ENCODE measurements at places on chromosomes 12 and 14.

GRCh38 chr14:67410313-67410712, 1.7 kb downstream of the PLEK2 start:
- no peak for DNase-seq

DNA sequence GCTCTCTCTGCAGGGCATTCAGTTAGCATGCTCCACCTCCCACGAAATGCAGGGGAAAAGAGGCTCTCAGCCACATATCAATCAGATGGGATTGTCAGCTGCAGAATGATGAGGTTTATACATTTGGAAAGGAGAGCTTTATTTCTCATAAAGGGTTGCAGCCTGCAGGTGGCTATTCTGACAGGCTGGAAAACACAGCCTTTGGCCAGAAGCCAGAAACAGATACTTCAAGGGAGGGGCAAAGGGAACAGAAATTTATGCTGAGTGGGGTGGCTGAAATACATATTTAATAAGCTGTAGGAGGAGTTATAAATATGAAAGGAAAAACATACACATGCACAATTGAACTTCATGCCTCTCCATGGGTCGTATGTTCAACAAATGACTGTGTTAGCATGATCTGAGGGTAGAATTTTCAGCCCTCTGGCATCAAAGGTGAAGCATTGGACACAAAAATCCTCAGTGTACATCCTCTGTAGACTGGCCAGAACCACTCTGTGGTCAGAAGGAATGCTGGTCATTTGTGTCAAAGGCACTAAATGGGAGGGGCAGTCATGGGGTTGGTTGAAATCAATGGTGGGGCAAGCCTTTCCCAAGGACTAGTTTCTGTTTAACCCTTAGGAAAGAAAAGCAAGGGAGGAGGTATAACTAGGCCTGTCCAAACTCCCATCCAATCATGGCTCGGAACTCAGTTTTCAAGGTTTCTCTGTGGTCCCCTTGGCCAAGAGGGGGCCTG, 62.4 kb downstream of the TMX1 start:
- DNase-seq, result no peak

DNA sequence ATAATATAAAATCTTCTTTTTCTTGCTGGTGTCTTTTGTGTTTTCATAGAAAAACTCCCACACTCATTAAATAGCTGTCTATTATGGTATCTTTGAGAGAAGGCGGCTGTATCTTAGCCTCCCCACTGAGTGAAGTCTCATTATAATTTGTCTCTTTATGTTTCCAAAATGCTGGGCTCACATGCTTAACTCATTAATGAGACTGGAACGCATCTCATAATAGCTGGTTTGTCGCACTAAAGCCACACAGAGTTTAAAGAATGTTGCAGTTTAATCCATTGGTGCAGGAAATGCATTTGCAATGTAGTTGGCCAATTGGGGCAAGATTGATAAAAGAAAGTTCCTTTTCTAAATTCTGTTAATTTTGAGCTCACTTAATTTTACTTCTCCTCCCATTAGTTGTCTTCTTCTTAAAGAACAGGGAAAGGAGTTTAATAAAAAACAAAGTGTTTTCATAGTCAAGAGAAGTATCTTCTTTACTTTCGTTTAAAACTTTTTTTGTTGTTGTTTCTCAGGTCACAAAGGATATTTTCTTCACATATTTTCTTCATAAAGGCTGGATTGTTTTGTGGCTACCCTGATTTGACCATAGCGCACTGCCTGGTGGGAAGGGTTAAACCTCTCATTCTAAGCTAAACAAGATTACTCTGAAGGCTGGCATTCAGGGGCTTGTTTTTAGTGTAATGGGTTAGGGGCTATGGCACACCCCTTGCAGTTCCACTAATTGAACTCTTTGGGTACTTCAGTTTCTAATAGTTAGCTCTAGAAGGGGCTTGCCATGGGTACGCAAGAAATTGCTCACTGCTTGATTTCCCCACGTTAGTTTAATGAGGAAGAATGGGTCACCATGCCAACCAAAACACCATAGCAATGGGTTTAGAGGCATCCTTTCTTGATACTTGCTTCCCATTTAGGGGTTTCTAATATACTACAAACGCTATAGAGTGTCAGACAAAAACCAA, 197.0 kb downstream of the TMTC2 start:
- no peak for DNase-seq

GRCh38 chr14:38528582-38528981, 272.7 kb upstream of the CLEC14A start:
- DNase-seq, result no peak

GRCh38 chr12:1878214-1878613, 40.2 kb downstream of the CACNA2D4 start:
- DNase-seq, result no peak

DNA sequence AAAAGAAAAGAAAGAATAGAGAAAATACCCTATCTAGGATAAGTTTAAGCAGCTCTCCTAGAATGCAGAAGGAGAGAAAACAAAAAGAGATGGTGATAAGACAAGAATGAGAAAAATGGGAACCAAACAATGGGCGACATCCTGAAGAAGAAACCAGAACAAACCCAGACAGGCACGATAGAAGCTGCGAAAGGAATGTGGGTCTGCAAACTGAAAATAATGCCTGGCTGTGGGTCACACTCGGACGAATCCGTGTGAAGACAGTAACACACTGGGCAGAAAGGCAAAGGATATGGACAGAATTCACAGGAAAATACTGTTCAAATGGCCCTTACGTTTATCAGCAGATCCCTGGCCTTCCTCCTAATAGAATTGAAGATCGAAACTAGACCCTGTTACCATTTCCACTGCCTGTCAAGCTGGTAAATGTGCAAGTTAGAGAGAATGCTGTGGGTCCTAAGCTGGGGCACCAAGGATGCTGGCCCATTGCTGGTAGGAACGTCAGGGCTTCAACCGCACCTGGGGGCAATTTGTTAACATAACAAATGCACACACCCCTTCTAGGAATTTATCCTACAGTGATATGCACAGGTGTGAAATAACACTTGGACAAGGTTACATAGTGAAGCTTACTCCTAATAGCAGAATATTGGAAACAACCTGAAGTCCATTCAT, 117.5 kb upstream of the RFLNA start:
- DNase-seq, result no peak

DNA sequence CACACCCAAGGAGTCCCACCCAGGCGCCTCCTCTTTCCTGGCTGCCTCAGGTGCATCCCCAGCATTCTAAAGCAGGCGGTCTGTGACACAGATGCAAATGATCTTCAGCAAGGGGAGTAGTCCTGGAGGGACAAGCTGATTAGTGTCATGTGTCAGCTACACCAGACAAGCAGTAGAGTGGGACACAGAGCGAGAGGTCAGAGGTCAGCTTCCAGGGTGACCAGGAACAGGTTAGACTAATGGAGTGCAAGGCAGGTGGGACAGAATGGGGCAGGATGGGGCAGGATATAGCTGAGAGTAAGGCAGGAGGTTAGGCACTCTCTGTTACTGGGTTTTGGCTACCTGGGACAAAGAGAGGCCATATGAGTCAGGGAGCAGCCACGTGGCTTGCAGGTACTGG, 534.0 kb downstream of the FUT8 start:
- no peak for DNase-seq

DNA sequence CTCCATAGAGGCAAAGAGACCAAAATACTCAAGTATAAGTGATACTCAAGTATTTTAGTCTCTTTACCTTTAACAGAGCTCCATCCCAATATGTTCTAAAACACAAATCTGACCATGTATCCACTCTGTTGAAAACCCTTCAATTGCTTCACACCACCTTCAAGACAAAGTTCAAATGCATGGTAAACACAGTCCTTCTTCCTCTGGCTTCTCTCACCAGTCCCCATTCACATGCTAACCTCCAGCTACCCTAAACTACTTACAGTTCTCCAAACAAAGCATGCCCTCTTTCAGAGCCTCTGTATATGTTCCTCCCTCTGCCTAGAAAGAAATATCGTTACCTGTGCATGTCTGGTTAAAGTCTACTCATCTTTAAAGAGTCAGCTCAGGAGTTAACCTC, 100.2 kb downstream of the NUMB start:
- DNase-seq, result no peak

GRCh38 chr12:14260011-14260993, 105.2 kb upstream of the ATF7IP start:
- no peak for DNase-seq

GRCh38 chr14:61559641-61560201, 135.6 kb upstream of the HIF1A start:
- DNase-seq, result no peak

GRCh38 chr12:11823043-11823442, 173.6 kb downstream of the ETV6 start:
- no peak for DNase-seq

GRCh38 chr14:24606297-24606696, 3.2 kb downstream of the GZMH start:
- no peak for DNase-seq

GRCh38 chr14:74685921-74686678, 26.8 kb downstream of the AREL1 start:
- DNase-seq, result no peak

Measured in stimulated activated CD4-positive, alpha-beta T cell treated with anti-CD3 and anti-CD28 coated beads, Interleukin-1b, Interleukin-23, amount 100 ng/mL, for 1 hour (primary cell).